ENCODE measurements at places on chromosomes 2 and 18.

DNA sequence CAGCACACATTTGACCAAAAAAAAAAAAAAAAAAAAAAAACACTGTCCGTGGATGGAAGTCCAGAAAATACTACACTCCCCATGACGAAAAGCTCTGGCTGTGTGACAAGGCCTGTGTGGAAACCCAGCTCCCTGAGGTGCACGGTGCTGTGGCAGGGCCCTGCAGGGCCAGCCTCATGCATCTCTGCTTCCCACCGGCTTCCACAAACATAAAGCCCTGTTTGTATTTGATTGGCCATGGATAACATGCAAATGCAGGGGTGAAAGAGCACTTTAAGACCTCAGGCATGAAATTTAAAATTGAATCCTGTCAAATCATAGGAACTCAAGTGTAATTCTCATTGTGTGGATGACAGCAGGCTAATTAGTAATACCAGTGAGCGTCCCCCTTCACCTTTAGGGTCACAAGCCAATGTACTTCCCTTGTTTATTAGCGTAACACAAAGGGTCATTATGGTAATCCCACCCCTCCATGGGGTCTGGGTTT is 757.2 kb downstream of the GALR1 start:
- no peak for DNase-seq

GRCh38 chr18:43751835-43752234 is 474.5 kb upstream of the SYT4 start:
- DNase-seq, result no peak

GRCh38 chr2:207481924-207482323 is 47.8 kb upstream of the CREB1 start:
- DNase-seq, result no peak

GRCh38 chr2:200484934-200485333 is 24.9 kb downstream of the KCTD18 start:
- DNase-seq, result no peak

- DNase-seq, result no peak
Observed at GRCh38 chr2:109266496-109266895, 137.5 kb downstream of the SH3RF3 start.

- no peak for DNase-seq
Observed at GRCh38 chr18:48934723-48935432, 15.9 kb downstream of the SMAD7 start.

DNA sequence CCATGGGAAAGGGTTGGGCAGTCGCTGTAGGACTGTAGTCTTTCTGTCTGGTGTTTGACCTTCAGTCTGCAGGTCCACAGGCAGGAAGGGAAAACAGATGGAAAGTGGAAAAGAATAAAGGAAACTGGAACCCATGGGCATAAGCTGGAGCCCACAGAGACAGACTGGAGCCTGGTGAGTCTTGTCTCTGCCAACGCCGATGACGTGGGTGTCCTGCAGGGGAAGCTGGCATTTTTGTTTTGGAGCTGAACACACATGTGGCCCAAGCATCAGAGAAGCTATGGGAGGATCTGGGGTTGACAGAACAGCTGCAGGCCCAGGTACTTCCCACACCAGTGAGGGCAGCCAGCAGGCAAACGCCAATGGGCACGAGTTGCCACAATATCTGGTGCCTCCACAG is 28.2 kb upstream of the SOCS6 start:
- peak; percentile 16 for DNase-seq

DNA sequence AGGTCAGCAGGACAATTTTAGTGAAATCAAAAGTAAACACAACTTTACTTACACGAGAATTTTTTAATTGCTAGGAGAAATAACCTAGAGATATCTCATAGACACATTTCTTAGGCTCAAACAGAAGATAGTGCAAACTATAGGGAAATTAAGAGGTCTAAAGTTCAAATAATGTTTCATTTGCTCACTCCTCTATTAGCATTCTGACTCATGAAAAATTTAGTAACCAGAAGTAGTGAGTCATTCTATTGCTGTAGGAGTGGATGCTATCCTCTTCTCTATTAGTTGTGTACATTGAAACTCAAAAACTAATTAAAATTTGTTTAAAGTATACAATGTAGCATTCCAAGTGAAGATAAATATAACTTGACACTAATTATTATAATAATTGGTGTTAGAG is 908.3 kb upstream of the TMEFF2 start:
- no peak for DNase-seq

GRCh38 chr18:11526675-11527074 is 82.7 kb upstream of the SLC35G4 start:
- DNase-seq, result no peak

GRCh38 chr18:70280007-70280925 is 8.6 kb upstream of the SOCS6 start:
- DNase-seq, result no peak

DNA sequence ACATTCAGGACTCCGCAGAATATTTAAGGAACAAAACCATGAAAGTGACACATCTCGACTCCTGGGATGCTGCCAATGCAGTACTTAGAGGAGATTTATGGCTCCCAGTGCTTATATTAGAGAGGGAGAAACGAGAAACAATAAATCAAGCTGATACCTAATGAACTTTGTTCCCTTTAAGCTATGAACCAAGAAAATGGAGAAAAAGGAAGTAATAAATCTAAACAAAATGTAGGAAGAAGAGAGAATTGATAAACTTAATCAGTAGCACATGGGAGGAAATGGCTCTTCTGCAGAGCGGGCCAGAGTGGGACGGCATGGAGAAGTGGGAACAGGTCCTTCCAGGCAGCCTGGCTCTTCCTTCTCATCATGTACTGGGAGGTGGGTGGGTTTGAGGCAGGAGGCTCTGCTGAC is 42.7 kb downstream of the NPPC start:
- DNase-seq, result no peak

GRCh38 chr2:237572742-237573101 is 6.3 kb downstream of the PRLH start:
- DNase-seq, result no peak

- DNase-seq, result no peak
Observed at GRCh38 chr18:59834267-59834666, 65.5 kb upstream of the PMAIP1 start.

DNA sequence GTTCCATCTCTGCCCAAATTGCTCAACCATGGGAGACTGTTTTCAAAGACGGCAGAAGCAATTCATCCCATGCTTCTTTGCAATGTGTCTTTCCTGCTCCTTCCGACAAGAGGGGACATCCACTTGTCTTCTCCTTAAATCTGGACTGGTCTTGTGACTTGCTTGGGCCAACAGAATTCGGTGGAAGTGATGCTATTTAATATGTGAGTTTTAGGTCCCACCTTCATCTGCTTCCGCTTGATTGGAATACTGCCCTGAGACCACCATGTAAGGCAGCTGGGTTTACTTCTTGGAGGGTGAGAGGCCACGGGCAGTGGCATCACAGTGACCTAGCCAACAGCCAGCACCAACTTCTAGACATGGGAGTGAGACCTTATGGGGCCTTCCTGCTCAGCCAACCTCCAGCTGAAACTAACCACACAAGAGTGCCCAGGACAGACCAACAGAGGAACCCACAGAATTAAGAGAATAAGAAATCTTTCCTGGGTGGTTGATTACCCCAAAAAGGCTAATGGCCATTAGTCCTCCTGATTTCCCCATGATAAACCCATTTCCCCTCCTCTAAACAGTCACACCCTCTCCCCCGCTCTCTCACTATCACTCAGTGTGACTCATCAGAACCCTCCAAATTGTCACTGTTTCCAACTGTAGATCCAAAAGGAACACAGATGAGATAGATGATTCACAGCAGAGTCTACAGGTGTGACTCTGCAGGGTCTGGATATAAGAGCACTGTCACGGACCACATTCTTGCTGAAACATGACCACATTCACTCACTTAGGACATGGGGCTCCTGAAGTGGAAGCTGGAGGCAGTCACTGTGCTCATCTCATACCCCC is 16.2 kb upstream of the RHOB start:
- DNase-seq, result no peak

DNA sequence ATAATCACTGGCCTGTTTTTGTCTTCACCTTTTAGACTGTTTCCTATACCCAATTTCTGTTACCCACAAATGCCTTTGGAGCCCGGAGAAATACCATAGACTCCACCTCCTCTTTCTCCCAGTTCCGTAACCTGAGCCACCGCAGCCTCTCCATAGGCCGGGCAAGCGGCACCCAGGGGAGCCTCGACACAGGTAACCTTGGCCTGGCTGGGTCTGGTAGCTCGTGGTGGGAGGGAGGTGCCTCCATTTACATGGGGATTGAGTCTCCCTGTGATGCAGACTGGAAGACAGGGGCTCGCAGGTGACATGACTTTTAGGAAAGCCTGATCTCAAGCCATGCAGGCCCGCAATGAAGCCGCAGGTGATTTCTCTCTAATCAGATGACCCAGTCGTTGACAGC is 100.6 kb downstream of the CABLES1 start:
- DNase-seq, result no peak

GRCh38 chr2:24986372-24986771 is 14.6 kb upstream of the DNAJC27 start:
- no peak for DNase-seq

DNA sequence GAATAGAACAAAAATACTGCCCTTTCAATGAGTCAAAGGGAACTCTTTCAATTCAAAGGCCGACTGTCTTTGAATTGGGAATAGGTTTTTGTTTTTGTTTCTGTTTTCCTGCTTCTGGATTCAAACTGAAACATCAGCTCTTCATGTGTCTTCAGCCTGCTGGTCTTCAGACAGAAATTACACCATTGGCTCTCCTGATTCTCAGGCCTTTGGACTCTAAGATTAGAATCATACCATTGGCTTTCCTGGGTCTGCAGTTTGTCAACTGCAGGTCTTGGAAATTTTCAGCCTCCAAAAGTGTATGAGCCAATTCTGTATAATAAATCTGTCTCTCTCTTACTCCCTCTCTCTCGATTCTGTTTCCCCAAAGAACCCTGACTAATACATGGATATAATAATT is 31.1 kb downstream of the CTLA4 start:
- no peak for DNase-seq

DNA sequence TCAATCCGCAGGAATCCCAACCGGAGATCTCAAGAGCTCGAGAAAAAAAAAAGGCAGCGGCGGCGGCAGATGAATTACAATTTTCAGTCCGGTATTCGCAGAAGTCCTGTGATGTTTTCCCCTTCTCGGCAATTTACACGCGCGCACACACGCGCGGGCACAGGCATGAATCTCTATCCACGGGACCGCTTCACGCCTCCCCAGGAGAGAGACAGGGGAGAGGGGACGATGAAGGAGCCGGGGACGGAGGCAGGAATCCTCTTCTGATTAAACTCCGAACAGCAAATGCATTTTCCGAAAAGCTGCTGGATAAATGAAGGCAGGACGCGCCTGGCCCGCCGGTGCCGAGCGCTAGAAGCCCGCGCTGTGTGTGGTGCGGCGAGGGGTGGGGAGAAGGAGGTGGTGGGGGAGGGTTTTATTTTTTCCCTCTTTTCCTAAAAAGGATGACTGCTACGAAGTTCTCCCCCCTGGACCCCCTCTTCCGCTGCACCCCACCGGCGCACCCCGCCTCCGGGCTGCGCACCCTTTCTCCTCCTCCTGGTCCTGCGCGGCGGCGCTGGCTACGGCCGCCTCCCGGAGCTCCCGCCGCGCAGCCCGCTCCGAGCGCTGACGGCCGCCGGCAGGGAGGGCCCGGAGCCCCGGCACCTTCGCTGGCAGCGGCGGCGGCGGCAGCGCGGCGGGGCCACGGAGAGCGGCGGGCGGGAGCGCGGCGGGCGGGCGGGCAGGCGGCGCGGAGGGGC is at the start of gene BCL2:
Gene BCL2, minus strand, starts transcription at position 387 of the 740 bp plus-strand sequence.
- DNase-seq, result peak; percentile 69

DNA sequence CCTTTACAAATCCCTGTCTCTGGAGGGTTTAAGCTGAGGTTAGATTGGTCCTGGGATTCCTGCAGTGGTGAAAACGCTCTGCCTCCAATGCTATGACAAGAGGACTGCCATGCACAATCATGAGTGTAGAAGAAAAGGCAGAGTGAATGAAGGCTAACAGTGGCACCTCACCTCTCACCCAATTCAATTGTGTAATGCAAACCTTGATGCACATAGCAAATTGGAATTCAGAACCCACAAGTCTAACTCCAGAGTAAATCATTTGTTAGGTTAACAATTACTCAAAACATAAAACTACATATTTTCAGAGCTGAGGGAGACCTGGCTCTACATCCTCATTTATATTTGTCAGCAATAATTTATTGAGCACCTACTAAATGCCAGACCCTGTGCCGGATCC is 1.8 kb downstream of the TGFBRAP1 start:
- DNase-seq, result no peak

GRCh38 chr2:3146175-3146574 is 231.4 kb downstream of the EIPR1 start:
- no peak for DNase-seq

- peak; percentile 88 for DNase-seq
Observed at GRCh38 chr2:26561918-26562810, 79.0 kb downstream of the CIB4 start.

- DNase-seq, result no peak
Observed at GRCh38 chr2:111896024-111896423, 2.4 kb upstream of the MERTK start.

DNA sequence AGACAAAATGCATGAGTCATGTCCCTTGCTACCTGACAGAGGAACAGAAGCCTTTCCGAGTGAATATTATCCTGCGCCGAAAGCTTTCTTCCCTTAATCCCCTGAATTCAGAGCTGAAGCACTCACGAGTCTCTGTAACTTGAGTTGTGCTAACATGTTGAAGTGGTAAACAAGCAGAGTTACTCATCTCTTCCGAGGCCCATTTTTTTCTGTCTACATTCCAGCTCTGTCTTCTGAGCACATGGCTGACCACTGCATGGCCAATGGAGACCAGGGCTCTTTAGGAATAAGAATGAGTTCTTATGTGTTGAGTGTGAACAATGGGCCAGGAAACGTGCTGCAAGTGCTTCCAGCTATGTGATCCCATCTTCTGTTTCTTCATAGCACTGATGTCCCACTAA is 73.1 kb upstream of the PID1 start:
- no peak for DNase-seq

Measured in NCI-H146 (cell line).